ENCODE measurements at places on chromosomes 6 and 20.
A peak's percentile ranks its signal among the peaks of the same experiment; 100 is the strongest.

GRCh38 chr6:144353871-144354314 is 68.8 kb downstream of the UTRN start:
- DNase-seq, result no peak

DNA sequence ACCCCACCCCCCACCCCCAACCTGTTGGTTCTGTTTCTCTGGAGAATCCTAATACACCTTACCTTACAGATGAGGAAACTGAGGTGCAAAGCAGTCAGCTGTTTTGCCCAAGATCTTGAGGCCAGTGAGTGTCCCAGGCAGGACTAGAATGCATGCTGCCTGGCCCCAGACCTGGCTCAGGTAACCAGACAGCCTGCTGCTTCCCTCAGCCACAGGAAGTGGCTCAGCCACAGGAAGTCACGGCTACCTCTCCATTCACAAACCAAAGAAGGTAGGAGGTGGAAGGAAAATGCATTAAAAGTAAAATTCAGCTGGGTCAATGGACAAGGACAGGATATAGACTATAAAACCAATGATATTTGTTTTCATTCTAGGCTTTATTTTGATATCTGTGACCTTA is 517.6 kb downstream of the CD83 start:
- no peak for DNase-seq

- peak; percentile 47 for DNase-seq
Measured at GRCh38 chr6:32885698-32886286, 31.8 kb downstream of the PSMB9 start.

DNA sequence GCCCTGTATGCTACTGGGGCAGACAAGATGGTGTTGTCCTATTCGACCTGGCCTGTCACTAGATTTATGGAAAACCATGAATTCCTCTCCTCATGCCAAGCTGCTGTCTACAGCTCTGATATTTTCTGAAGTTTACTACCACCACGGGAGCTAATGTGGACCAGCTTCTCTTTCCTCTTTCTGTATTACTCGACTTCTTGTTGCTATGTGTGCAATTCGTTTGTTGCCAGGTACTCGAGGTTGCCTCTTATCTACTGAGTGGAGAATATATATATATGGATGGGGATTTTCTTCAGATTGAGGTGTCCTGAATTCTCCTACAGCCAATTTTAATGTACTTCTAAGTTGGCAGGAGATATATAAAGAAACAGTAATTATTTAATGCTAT is 34.7 kb downstream of the MAN1A1 start:
- no peak for DNase-seq

DNA sequence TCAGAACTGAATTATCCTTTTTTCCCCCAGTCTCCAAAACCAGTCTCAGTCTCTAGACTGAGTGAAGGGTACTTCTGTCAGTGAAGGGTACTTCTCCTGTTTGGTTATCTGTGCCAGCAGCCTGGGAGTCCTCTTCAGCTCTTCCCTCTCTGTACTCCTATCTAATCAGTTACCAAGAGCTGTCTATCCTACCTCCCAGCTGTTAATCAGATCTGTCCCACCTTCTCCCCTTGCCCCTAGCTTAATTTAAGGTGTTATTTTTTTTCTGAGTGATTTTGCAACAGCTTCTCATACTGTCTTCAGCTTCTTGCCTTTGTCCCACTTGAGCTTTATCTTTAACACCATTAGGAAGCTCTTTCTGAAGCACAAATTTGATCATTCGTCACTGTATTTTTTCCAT is 491.9 kb upstream of the SOX4 start:
- DNase-seq, result no peak

DNA sequence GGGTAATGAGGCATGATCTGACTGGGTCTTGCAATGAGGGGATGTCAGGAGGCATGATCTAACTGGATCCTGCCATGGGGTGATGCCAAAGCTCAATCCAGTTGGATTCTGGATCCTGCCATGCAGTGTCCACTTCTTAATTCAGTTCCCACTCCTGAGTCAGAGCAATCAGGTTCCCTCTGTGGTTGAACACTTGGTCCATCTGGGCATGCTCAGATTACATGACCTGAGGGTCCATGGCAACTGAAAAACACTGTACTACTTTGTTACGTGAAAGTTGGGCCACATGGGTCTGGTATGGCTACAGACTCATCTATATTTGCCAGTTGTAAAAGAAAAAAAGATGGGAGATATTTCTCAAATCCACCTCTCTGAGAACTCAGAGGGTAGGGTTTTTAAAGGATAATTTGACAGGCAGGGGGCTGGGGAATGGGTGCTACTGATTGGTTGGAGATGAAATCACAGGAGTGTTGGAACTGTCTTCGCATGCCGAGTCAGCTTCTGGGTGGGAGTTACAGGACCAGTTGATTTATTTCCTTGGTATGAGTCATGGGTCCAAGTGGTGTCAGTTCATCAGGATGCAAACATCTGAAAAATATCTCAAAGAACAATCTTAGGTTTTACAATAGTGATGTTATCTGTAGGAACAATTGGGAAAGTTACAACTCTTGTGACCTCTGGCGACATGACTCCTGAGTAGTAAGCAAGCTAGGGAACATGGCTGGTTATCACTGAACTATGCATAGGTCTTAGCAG is 21.6 kb downstream of the C6orf163 start:
- DNase-seq, result no peak

DNA sequence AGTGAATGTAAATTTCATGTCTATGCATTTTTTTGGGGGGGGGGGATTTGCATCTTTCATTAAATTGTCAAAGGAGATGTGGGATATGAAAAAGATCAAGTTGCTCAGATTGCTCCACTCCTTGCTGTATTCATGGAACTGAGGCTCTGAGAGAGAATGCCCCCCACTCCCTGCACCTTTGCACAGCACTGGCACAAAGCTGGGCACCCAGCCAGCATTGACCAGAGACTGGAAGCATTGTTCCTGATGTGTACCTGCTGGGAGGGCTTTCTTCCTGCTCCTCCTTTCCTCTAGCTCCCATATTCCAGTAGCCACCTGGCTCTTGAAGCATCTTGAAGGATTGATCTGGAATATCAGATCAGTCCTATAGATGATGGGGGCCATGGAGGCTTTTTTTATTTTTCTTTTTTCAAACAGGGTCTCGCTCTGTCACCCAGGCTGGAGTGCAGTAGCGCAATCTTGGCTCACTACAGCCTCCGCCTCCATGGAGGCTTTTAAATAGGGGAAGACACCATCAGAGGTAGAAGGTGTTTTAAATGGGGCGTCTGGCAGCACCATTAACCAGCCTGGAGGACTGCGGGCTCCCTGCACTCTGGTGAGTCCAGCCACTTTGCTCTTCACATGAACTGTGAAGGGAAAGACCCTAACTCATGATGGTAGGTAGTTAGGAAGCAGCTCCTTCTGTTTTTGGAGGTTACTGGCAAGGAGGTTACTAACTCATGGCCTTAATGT is 10.9 kb downstream of the DUSP15 start:
- no peak for DNase-seq

DNA sequence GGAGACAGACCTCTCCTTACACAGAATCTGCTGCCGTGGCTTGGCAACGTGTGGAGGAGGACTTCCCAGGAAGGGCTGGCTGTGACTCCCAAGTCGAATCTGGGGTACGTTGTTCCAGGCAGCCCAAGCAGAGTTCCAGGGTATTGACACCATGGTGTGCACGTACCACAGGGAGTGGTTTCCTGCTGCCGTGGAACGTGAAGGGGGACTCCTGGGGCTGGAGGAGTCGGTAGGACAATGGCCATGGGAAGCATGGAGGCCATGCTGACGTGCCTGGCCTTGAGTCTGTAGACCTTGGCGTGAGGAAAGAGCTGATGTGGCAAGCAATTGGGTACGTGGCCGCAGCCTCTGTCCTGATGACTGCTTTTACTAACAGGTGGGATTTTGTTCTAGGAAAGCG is 119.3 kb downstream of the TULP4 start:
- no peak for DNase-seq

GRCh38 chr20:59222253-59223181 is 58.9 kb downstream of the ZNF831 start:
- DNase-seq, result peak; percentile 49

GRCh38 chr20:11045412-11046175 is 371.8 kb upstream of the JAG1 start:
- no peak for DNase-seq

DNA sequence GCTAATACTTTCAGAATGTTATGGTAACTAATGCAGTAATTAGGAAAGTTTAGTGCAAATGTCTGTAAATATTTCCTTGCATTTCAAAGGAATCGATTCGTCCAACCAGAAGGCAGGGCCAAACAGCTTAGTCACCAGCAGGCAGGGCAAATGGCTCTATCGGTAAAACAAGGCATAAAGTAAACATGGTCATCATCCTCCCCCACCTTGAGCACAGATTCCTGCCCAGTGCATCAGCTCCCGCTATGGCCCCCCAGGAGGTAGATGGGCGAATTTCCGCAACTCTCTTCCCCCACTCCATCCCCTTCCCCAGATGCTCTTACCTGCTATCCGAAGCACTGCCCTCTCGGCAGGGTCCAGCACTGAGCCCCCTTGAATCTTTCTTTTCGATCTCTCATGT is 103.8 kb upstream of the BEND6 start:
- no peak for DNase-seq
